HT-29 (cell line): ENCODE measurements at places on chromosomes 3 and 15. TPM values are rescaled to one million over a fixed set of nuclear protein-coding genes. Genes with fewer than 3 reads are reported as not detected.

DNA sequence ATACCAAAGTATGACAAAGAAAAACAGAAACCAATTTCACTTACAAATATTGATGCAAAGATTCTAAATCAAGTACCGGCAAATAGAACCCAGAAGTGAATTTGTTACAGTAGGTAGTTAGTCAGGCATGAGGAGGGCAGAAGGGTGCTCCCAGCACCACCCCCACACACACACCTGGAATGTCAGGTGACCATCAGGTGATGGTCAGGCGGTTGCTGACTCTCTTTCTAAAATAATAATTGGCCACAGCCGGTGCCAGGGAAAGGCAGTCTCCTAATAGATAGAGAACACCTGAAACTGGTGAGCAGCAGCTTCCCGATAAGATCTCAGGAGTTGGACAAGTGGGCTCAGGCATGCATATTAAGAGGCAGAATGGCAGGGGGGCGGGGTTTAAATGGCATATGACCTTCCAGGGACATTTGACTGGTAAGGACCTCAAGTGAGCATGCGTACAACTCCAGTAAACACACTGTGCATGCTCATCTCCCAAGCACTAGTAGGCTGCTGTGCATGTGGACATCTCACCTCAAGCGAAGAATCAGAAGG, 131.1 kb downstream of the ANO10 start:
- DNase-seq = no peak

DNA sequence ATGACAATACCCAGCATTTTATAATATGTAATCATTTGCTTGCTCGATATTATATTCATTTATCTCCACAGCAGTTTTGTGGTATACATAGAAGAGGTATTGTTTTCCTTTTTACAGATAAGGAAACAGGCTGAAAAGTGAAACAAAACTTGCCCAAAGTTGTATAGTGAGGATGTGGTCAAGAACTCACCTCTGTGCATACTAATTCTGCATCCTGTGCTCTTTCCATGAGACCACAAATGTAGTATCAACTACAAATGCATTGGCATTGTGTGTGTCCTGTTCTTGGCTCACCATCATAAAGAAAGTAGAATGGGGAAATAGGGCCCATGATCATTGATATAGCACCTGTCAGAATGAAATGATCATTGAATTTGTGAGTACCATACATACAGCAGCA, 167.3 kb downstream of the NECTIN3 start:
- no peak for DNase-seq

LRRC31 gene
- 0.29 and 0.48 TPM in 2 replicates for total RNA-seq

DNA sequence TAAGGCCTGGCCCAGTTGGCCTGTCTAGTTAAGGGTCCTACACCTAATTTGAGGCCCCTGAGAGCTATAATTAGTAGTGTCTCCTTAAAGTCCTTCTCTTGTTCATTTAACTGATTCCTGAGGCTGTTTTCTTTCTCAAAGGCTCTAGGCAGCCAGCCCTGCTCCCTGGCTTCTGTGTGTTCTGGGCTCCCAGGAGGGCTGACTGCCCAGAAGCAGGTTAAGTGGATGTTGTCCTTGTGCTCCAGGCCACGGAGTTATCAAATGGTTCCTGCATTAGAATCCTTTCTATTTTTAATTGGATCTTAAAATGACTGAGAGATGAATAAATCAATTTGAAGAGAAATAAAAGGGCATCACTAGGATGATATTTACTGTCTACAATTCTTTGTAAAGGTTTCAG, 140.0 kb downstream of the SNRK start:
- DNase-seq = no peak

HHLA2 gene
- 2.2 and 4.2 TPM in 2 replicates for total RNA-seq

DNA sequence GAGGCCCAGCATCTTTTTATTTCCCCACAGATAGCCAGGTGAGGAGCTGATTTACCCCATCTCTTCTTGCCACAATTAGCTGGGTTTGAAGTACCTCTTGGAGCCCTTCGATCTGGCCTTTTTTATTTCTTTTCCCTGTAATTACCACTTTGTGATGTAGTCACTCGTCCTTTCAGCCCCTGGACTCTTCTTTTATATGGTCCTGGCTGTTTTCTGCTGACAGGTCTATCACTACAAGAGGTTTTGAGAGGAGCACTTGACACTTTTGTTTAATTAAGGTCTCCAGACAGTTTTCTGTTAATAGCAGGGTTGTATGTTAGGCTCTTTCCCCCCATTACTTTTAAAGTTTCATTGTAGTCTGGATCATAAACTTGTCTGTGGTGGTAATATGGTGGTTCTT, 11.8 kb downstream of the ATXN7 start:
- DNase-seq = no peak
